ENCODE measurements at places on chromosomes 12 and 14.

GRCh38 chr12:29051221-29051620, 97.9 kb upstream of the FAR2 start:
- DNase-seq, result no peak

GRCh38 chr12:18332173-18332572, 70.9 kb downstream of the PIK3C2G start:
- no peak for DNase-seq

DNA sequence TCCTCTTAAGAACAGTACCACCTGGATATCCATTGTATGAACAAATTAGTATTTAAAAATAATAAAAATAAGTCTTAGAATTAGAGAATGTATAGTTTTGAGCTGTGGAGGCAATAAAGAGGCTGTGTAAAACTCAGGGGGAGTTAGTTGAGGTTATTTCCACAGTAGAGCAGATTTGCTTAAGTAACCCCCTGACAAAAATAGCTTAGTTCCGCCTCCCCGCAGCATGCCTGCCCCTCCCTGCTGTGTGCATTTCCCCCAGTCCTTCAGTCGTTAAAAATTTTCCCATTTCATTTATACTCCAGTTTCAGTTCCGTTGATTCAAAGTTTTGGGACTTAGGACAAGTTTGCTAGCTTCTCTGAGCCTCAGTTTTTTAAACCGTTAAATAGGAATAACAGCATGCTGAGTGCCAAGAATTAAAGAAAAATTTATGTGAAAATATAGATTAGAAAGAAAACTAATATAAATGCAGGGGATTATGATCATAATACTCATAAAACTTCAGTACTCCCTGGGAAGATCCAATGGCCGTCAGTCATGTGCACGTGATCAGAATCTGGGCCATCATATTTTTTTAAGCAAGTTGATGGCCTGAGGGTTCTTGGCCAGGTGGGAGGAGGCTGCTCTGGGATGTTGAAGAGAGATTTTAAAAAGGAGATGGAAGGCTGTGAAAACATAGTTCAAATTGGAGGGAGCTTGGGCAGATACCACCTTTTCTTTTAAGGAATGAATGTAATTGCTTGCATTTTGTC, 14.5 kb upstream of the SLC38A2 start:
- DNase-seq, result no peak

GRCh38 chr14:89368490-89369477, 48.2 kb downstream of the FOXN3 start:
- no peak for DNase-seq
